Activated T-helper 2 cell treated with anti-CD3 and anti-CD28 coated beads, Interferon-gamma antibody, Interleukin-2, Interleukin-4, amounts not matched to agents 10 μg/mL and 5 μg/mL and 100 μg/mL, durations not matched to agents 14 hours and 24 hours and 36 hours (primary cell): ENCODE measurements at places on chromosomes 2 and 18.

- DNase-seq: no peak
Measured at GRCh38 chr18:34631093-34631966, 78.8 kb upstream of the DTNA start.

GRCh38 chr2:143533846-143534245, 404.6 kb downstream of the ARHGAP15 start:
- no peak for DNase-seq

DNA sequence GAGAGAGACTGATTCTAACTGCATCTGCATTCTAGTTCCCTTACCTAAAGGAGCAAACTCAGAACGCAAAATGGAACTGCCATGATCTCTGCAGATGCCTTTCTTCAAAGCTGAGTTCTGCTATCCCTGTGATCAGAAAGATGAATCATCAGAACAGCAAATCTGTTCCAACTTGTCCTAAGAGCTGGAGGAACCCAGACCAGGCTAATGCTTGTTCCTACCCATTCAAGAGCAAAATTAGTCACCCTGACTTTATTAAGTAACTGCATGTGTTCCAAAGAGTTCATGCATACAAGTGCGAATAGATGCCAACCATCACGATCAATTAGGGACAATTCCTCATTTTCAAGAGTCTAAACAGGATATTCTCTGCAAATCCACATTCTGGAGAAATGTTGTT, 46.5 kb downstream of the MBP start:
- no peak for DNase-seq

DNA sequence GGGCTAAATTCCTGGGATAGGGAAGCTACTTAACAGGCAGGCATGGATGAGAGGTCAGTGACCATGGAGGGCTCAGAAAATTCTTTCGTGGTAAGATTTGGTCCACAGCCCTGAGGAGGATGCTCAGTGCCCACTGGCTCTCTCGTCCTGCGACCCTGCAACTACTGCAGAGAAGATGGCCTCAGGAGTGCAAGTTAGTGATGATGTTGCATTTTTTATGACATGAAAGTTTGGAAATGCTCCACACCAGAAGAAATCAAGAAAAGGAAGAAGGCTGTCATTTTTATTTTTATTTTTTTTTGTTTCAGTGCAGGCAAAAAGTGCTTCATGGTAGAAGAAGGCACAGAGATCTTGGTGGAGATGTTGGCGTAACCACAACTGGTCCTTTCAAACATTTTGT, 238.6 kb upstream of the PARD3B start:
- no peak for DNase-seq

GRCh38 chr18:452816-453215, 47.7 kb downstream of the COLEC12 start:
- DNase-seq: no peak

DNA sequence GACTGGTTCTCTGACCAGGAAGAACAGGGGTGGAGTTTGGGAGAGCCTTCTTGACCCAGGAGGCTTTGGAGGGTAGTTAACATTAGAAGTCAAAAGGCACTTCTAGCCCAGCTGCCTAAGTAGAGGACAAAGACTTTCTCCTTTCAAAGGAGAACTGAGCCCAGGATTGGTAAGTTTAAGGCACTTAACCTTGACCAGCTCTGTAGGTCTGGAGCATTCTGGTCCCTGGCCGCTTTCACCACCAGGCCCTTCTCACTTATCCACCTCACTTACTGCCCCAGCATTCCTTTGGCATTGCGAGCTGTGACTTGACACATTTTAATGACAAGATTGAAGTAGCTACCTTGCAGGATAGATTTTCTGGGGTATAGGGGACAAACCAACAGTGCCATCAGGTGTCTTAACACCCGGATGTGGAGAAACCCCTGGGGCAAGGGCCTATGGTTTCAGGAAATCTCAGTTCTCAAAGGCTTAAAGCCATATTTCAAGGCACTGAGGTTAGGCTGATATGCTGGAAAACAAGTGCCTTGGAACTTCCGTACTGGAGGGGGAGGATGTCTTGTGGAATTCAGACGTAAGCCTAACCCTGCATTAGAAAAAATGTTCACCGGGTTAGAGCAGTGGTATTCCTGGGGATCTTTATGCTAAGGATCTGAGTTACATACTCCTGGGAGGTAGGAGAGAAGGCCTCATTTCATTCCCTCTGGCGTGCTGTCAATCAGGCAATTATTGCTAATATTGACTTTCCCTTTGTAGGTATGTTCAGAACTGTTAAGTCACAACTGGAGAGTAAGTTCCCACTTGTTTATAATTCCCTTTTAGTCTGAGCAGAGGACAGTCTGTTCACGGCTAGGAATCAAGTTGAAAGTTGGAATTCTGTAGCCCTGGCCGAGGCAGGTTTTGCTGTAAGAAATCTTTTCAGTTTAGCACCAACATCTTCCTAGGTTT, 4.3 kb downstream of the C2orf68 start:
- DNase-seq: no peak

DNA sequence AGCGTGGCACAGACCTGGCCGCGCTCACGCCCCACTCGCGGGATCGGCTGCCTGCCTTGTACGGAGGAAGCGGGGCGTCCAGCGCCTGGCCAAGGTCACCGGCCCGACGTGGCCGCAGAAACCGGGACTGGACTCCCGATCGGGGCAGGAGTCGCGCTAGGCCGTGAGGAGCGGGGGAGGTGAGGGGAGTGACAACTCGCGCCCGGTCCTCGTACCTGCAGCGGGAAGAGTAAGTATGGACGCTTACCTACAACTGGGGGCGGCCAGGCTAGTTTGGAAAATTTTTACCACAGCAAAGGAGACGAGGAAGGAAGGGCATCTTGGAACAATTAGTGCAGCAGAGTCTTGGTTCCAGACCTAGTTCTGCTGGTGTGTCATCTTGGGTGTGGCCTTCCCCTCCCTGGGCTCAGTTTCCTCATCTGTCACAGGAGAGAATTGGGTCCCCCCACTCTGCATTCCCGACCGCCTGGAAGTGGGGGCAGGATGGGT, 693 bp downstream of the UBE2F start:
- DNase-seq: no peak

DNA sequence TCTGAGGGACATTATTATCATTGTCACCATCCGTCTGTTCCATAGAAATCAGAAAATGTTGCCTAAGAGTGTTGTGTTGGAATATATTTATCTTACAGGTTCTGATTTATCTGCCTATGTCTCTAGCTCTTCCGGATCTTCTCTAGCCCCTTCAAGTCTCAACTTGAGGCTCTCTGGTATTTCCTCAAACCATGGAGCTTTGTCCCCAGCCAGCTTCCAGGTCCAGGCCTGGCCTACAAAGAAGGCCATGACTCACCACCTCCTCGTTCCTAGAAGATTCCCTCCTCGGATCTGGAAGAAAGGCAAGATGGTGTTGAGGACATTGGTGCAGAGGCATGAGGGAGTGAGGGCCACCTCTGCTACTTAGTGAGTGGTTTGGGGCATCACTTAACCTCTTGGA, 122.1 kb upstream of the TRIB2 start:
- no peak for DNase-seq

- no peak for DNase-seq
Measured at GRCh38 chr2:44330801-44331200, 30.5 kb downstream of the PREPL start.

- no peak for DNase-seq
Measured at GRCh38 chr2:217393585-217394032, 533.7 kb upstream of the TNP1 start.

GRCh38 chr18:57397440-57398132, 37.6 kb upstream of the ONECUT2 start:
- no peak for DNase-seq

DNA sequence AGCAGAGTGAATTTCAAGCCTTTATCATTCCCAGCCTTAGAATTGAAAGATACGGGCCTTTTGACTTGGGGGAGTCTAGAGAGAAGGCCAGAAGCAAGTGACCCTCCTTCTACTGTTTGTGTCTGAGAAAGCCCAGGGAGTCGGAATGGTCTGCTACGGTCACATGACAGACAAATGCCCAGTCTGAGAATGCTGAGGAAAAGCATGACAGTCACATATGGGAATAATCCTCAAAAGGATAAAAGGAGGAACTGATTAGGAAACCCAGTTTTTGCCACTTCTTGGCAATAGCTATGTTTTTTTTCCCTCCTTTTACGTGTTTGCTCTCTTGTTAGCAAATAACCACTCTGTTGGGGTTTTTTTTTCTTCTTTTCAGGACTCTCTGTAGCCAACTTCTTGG, 38.1 kb upstream of the HNRNPA3 start:
- no peak for DNase-seq

DNA sequence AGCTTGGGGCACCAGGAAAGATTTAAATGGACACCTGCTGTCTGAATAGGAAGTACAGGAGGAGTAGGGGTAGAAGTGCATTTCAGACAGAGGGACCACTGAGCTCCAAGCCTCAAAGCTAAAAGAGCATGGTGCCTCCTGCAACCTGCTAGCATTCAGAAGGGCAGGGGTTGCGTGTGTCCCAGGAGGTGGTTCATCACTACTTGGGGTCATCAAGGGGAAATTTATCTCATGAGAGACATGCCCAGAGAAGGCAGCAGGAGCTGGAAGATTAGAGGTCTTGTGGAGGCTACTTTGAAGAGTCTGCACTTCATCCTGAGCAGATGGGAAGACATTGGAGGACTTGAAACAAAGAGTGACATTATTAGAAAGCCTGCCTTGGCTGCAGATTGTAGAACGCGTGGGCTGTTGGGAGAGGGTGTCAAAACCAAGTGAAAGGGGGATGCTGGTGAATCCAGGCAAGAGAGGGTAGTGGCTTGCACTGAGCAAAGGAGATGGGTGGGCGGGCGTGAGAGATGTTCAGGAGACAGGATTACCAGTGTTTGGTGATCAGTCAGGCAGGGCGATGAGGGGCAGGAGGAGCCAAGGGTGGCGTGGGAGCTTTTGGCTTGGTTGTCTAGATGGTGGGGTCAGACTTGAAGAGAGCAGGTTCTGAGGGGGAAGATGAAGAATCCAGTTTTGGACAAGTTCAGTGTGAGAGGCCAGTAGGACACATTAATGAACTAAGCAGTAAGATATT, 154.0 kb downstream of the DYSF start:
- DNase-seq: no peak

DNA sequence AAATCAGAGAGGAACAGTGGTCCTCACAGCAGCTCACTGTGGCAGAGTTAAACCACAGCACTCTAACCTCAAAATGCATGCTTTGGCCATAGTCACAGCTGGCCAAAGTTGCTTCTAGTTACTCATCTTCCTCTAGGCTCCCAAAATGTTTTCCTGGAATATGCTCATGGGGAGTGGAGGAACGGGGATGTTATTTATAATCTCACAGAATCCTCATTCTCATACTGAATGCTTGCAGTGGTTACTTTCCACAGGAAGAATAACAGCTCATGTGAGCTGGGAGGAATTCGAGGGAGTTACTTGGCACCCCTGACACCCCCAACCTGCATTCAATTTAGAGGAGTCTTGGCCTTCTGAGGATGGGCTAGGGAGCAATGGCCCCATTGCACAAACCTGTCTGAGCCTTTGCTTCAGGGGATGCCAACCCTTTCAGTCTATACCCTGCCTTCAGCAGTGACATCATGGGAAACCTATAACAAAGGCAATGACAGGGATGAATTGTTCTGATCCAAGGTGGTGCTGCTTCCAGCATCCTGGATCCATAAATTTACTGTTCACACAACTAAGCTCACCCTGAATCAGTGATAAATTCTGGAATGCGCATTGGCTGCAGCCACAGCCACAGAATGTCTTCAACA, 22.4 kb upstream of the CCBE1 start:
- DNase-seq: no peak

- DNase-seq: no peak
Measured at GRCh38 chr2:134359367-134360081, 105.7 kb downstream of the MGAT5 start.

GRCh38 chr2:235511187-235511661, 17.4 kb downstream of the AGAP1 start:
- DNase-seq: no peak

DNA sequence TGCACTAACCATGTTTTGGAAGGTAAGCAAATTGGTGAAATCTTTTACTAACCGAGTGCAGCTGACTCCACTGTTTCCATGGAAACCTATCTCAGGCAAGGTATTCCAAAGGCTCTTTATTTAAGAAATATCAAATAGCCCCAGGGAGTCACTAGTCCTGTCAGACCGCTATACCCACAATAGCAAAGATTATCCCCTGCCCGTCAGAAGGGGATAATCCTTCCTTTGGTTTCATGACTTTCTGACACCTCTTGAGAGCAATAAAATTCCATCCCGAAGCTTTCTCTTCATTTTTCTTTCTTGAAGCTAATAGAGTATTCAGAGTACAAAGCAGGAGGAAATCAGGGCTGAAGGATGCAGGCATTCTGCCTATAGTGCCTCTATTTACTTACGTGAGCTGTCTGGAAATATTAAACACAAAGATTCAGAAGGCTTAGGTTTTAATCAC, 34.7 kb upstream of the MAP2 start:
- no peak for DNase-seq

- no peak for DNase-seq
Measured at GRCh38 chr2:58035352-58035751, 11.3 kb upstream of the VRK2 start.

GRCh38 chr2:84424152-84424551, 34.9 kb downstream of the SUCLG1 start:
- DNase-seq: no peak

GRCh38 chr2:219399716-219400478, 12.2 kb upstream of the DNPEP start:
- no peak for DNase-seq

- no peak for DNase-seq
Measured at GRCh38 chr2:241629762-241630435, 7.1 kb downstream of the THAP4 start.

DNA sequence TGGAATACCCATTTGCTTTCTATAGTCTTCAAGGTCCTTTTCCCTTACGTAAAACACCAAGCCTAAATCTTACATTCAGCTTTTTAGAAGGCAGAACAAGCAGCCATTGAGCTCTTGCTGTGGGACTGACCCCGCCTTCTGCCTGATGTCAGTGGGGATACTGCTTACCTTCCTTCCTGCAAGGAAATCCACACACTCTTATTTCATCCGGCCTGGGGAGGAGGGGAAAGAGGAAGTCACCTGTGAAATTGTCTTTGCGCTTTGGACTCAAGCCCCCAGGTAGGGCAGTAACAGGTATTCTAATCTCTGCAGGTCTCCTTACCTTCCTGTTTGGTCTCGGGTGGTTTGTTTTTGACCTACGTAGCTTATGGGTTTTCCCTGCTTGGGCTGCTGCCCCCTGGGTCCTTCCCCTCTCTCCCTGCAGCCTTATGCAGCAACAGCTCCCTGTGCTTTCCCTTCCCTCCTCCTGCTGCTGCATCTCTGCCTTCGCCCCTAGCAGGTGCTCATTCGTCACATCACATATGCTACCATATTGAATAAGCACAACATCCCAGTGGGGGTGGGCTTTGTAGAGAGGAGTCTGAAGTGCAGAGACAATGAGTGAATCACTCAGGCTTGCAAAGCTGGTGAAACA, 402.5 kb upstream of the TRIB2 start:
- DNase-seq: no peak

DNA sequence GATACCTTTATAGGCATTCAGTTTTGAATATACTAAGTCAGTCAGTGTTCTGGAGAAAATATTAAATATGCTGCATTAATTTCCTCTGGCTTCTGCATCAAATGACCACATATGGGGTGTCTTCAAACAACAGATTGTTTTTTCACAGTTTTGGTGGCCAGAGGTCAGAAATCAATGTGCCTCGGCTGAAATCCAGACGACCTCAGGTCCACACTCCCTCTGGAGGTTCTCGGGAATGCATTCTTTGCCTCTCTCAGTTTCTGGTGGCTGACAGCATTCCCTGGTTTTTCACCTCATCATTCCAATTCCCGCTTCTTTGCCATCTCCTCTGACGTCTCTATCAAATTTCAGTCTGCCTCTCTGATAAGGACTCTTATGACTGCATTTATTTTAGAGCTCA, 142.3 kb downstream of the ZNF407 start:
- no peak for DNase-seq
